ENCODE measurements at places on chromosomes 16 and 17.
A peak's percentile ranks its signal among the peaks of the same experiment; 100 is the strongest.

DNA sequence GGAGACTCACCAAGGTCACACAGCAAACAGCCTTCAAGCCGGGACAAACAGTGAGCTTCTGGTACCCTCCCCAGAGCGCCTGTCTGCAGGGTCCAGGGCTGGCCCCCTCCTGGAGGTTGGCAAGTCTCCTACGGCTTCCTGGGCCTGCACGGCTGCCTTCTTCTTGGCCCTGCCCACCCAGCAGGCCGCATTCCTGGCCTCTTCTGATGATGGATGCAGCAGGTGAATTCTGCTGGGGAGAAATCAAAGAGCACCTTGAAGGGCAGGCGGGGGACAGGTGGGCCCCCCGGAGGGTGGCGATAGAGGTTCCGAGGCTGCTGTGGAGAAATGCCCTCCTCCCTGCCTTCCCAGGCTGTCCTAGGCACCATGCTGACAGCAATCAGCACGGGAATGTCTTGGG lies 3.8 kb upstream of the NOS2 start:
- no peak for DNase-seq

DNA sequence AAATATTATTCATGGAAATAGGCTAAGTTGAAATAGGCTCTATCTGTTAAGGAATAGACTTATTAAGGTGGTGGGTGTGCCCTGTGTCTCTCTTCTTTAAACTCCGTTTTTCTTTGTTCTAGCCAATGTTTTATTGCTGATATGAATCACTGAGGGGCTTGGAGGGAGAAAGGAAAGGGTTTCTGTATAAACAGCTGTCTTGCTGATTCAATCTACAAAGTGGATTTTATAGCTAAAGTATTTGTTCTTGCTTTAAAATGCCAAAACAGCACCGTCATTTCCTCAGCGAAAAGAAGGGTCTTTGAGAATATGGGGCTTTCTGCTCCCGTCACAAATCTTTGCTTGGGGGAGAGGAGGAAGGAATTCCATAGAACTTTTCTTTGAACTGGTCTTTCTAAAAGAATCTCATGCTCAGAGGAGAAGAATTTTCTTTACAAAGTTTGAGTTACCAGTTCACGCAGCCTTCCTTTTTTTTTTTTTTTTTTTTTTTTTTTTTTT lies 39.3 kb downstream of the MSI2 start:
- peak; percentile 58 for DNase-seq

- DNase-seq, result no peak
These were observed 560.3 kb downstream of the WWOX start for GRCh38 chr16:78659668-78660217.

- DNase-seq, result no peak
These were observed 128.0 kb upstream of the PLCG2 start for GRCh38 chr16:81650982-81651562.

DNA sequence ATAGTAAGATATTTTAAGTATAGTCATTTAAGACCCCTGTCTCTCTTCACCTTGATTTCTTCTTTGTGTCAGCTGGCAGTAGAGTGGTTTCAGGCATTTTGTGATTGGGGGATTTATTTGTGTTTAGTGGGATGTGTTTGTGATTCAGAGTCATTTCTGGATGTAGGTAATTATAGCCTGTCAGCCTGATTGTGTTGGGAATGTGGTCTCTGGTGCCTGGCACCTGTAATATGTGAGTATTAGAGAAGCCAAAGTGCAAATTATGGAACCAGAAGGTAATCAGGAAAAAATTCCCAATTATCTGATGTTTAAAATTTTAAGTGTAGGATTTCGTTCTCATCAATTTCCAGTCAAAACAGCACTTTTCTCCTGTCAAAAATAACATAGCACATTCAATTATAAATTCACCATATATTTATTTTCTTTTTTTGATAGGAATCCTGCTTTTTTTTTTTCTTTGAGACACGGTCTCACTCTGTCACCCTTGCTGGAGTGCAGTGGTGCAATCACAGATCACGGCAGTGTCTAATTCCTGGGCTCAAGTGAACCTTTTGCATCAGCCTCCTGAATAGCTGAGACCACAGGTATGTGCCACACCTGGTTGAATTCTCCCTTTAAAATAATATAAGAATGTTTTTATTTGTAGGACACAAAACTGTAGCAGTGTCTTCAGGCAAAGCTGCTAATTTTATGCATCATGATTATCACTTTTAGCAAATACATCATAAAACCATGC lies 42.7 kb downstream of the ATF7IP2 start:
- DNase-seq, result no peak

DNA sequence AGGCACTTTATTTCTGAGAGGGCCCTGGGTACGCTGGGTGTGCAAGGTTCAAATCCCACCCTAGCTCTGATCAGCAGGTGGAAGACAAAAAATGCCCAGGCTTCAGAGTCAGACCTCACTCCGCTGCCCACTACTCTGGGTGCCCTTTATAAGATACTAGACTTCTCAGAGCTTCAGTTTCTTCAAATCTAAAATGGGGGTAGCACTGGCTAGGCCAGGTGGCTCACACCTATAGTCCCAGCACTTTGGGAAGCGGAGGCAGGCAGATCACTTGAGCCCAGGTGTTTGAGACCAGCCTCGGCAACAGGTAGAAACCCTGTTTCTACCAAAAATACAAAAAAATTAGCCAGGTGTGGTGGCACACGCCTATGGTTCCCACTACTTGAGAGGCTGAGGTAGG lies 1.7 kb downstream of the USB1 start:
- DNase-seq, result no peak

DNA sequence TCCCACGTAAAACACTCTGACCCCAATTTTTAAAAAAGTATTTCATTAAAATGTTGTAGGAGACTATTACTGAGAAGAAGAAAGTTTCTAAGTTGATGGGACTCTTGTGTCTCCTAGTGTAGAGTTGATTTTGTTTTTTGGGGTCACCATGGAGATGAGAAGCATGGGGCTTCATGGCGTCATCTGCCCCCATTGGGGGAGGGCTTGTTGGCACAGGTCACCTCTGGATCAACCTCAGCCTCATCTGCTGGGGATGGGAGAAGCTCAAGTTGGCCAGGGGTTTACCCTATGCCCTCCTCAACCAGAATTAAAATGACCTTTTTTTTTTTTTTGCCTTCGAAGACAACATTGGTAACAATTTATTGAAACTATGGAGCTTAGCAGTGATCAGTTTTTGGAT lies 28.3 kb downstream of the MSI2 start:
- no peak for DNase-seq

GRCh38 chr17:81059026-81059425 lies 24.1 kb downstream of the BAIAP2 start:
- no peak for DNase-seq

GRCh38 chr17:74271901-74272561 lies 2.0 kb upstream of the DNAI2 start:
- DNase-seq, result peak; percentile 11

- no peak for DNase-seq
These were observed 97.3 kb upstream of the GOT2 start for GRCh38 chr16:58831386-58831785.

GRCh38 chr16:24507959-24508480 lies 31.3 kb upstream of the RBBP6 start:
- no peak for DNase-seq

DNA sequence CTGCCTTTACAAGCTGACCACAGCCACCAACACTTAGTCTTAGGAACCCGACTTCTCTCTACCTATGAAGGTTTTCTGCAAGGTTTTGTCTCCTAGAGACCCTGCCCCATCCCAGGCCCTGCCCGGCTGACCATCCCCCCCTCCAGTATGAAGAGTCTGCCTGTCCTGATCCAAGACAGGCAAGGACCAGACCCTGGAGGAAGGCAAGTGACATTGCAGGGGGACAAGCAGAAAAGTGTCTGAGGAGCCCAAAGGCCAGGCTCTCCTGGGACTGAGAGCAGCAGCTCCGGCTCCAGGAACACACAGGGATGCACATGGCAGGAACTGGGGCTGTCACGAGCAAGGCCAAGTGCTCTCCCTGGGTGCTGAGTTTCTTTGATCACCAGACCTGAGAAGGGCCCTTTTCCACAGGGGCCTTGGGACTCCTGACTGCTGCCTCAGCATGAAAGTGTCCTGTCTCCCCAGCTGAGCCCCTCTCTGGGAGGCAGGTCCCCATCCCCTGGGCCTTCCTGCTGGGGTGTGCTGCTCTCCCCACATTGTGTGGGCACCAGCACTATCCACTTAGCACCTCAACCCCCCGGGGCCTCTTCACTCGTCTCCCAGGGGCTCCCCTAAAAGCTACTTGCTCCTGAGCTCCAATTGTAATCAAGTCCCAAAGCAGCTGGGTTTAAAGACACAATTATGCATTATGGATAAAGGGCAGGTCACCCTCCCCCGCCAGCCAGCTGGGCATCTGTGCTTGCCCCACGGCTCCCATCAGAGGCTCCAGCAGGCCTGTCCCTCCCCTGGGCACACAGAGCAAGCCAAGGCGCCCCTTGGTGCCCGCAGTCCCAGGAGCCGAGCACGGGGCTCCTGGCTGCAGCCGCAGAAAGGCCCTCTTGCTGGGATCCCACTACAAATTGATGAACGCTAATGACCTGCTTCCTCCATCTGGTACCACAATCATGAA lies 11.6 kb upstream of the CACNG4 start:
- no peak for DNase-seq

DNA sequence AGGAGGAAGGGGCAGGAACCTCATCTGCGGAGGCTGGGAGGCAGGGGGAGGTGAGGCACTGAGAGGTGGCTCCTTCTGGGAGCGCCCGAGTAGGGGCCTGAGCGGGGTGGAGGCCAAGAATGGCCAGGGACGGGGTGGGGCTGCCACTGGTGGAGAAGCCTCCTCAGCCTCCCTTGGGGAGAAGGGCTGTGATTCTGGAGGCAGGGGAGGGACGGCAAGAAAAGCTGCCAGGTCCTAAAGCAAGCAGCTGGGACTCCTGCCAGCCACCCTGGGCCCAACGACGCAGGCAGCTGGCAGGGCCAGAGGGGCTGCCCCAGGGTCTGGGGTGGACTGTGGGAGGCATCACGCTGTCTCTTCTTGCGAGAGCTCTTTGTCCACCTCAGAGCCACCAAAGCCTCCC lies 12.7 kb upstream of the MLKL start:
- DNase-seq, result no peak

- DNase-seq, result no peak
These were observed 50.2 kb downstream of the PDPK1 start for GRCh38 chr16:2587891-2588565.

GRCh38 chr17:37608351-37609169 lies 658 bp downstream of the SYNRG start:
- peak; percentile 38 for DNase-seq

DNA sequence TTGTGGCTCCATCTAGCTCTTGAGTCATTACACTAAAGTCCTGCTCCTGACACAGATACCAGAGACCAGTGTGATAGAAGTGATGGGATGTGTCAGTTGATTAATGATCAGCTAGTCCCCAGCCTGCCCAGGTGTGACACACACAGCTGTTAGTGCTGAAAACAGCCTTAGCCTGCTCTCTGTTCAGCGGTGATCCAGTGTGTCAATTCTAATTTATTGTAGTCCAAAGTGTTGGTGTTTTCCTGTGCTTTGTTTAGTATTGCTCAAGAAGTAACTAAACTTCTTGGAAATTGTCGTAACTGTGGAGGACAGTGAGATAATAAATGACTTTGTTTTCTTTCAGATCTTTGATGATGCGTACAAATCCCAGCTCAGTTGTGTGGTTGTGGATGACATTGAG lies 92.3 kb downstream of the WNT3 start:
- DNase-seq, result peak; percentile 22

DNA sequence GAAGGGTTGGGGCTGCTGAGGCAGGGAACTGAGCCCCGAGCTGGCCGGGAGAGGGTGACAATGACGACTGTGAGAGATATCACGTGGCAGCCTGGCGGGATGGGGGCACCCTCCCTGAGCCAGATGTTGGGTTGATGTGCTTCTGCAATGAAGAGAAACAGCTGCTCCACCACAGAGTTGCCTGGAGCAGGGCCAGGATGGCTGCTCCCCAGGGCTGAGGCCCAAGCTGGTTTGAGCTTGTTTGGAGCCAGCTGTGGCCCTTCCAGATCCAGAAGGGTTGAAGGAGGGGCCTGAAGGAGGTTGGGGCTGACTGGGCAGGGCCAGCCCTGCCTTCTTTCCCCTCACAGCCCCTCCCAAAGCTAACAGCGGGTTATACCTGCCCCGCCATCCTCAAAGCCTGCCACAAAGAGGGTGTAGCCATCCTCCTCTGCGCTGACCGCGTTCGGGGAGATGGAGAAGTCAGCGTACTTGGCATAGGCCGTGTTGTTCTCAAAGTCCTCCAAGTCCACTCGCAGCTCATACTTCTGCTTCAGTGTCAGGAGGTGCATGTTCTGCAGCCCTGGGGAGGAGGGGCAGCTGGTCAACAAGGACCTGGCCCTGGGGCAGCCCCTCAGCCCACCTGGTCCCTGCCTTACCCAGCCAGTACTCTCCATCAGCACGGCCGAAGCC lies 2.1 kb downstream of the MFAP4 start:
- DNase-seq, result peak; percentile 88

- no peak for DNase-seq
These were observed 71.7 kb downstream of the DYNLRB2 start for GRCh38 chr16:80612461-80613017.

GRCh38 chr16:55047903-55048497 lies 117.3 kb downstream of the IRX5 start:
- DNase-seq, result no peak

DNA sequence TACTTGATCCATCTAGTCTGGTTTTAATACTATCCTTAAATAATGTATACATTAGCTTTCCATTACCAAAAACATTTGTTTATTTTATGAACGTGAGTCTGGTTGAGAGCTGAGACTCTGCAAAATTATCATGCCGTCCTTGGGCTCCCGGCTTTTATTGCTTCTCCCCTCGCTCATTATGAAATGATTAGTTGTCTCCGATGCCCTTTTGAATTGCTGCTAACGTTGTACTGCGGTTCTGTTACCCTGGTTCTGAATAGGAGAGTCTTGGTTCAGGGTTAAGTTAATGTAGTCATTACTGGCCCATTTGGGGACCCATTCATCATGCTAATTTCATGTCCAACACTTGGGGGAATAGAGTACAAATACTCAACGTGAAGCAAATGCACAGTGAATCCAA lies 12.8 kb downstream of the XYLT1 start:
- DNase-seq, result no peak

DNA sequence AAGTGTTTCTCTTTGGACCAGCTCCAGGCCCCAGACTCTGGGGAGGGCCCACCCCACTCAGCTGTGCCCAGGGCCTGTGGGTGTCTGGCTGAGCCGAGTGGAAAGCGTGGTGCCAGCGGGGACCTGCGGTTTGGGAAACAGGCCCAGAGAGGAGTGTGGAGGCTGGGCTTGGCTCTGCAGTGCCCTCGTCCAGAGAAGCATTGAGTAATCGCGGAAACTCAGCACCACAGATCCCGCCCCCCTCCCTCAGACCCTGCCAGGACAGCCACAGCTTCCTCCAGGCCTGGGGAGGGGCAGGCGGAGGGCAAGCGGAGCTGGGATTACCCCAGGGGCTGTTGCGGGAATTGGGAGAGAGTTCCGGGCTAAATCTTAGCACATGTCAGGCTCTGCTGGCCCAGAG lies 14.6 kb upstream of the PITPNA start:
- peak; percentile 78 for DNase-seq

DNA sequence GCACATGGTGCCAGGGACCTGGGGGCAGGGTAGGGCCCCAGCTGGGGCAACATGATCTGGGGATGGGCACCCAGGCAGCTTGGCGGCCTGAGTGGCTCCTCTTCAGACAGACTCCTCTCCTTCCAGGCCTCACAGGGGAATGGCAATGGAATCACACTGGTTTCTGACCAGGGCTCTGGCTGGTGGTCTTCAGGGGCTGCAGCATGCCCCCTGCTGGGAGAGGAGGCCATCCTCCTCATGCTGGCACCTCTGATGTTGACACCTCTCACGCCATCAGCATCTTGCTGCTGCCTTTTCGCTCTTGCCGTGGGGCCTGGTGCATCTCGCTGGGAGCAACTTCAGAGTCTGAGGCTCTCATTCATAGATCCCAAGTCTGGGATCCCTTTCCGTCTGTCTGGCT lies 11.2 kb upstream of the GFOD2 start:
- DNase-seq, result no peak

GRCh38 chr16:68190736-68191510 lies 45.0 kb downstream of the ESRP2 start:
- peak; percentile 7 for DNase-seq

All from fibroblast of skin of right biceps (primary cell).